ENCODE measurements at places on chromosomes 16 and 17.
A peak's percentile ranks its signal among the peaks of the same experiment; 100 is the strongest.

GRCh38 chr17:81916234-81917001 is 1.6 kb downstream of the SIRT7 start:
- DNase-seq = no peak

- no peak for DNase-seq
These were observed 174.3 kb downstream of the UTP18 start for GRCh38 chr17:51434434-51435170.

GRCh38 chr17:75625813-75626486 is 7.3 kb upstream of the SMIM5 start:
- DNase-seq = peak; percentile 45

- no peak for DNase-seq
These were observed 8.7 kb downstream of the HEXIM2 start for GRCh38 chr17:45170280-45170930.

DNA sequence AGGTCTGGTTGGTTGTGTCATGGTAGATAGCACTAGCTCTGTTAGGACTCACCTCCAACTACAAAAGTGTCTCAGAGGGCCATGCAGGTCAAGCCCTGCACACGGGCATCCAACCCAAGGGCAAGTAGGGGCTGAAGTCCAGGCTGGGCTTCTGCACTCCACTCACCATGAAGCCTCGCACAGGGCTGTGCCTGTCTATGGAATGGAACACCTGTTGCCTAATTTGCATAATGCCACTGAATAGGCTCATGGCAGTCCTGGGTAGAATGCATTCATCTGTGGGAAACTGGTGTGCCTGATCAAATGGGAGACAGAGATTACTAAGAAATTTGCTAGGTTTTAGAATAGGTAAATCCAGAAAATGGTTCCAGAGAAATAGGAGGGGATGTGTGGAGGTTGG is 8.0 kb upstream of the AKAP1 start:
- no peak for DNase-seq

DNA sequence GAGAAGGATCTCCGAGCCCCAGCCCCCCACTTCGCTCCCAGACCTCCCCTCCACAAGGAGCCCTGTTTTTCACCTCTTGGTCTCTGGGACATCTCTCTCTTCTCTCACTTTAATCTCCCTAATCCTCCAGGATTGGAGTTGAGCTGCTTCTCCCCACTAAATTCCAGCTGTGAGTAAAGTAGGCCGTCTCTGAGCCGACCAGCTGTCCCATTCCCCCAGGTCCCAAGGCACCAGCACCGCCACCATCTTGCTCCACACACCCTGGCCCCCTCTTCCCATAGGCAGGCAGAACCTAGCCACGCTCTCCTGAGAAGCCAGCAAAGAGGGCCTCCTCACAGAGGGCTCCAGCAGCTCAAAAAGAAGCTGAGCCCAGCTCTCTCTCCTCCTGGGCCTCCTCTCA is 878 bp downstream of the DLG4 start:
- DNase-seq = no peak

- no peak for DNase-seq
These were observed 2.5 kb downstream of the NUBP2 start for GRCh38 chr16:1784977-1785845.

DNA sequence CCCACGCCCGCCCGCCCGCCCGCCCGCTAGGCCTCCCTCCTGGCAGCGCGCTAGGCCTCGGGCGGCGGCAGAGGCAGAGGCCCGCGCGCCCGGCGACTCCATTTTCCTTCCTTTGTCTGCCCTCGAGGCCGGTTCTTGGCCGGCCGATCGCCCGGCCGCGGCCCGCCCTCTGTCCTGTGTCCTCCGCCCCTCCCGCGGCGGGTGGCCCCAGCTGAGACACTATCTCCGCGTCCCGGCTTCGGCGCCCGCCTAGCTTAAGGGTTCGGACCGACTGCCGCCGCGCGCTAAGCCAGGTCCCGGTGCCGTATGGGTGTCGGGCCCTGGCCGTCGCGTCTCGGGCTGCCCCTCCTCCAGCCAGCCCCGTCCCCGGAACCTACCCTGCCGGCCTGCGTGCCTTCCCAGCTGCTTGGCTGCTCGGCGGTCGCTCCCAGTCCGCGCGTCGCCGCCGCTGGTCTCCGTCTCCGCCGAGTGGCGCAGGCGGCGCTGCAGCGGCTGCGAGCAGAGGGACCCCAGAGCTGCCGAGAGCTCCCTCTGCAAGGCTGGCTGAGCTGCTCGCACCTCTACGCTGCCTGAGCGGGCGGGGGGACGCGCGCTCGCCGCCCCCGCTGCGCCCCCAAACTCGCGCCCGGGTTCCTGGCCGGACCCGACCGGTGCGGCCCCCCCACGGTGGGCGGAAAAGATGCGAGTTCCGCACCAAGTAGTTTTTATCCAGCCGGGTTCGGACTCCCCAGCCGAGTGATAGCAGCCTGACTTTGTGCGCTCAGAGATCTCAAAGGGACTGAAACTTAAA is 787 bp downstream of the CTCF start:
- peak; percentile 39 for DNase-seq

- DNase-seq = no peak
These were observed 16.3 kb downstream of the SCPEP1 start for GRCh38 chr17:56994009-56994792.

DNA sequence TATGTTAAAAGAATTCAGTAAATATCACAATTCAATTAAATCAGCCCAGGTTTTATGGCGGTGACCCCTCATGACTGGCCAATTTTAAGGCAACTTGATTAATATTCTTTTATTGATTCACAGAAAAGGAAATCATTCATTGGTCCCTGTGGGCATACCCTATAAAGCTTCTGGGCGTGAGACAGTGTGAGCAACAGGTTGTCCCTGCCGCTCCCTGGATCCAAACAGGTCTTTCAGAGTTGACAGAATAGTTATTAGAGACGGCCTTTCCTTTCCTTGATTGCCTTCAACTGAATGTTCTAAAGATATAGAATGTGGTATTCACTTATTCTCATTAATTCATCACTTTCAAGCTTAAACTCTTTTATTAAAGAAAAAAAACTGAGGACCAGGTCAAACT is 433.9 kb downstream of the KCNJ2 start:
- no peak for DNase-seq

- DNase-seq = no peak
These were observed 178.5 kb upstream of the TBX2 start for GRCh38 chr17:61221181-61221580.

GRCh38 chr16:68086336-68086841 is 1.2 kb downstream of the NFATC3 start:
- no peak for DNase-seq

Data from NCI-H2171 (cell line).